Thoracic aorta (tissue), 2 donors: ENCODE measurements at places on chromosomes 6 and 20. TPM values are rescaled to one million over a fixed set of nuclear protein-coding genes. Genes with fewer than 3 reads are reported as not detected.

GRCh38 chr20:32479697-32480171, 105.4 kb downstream of the NOL4L start:
- H3K27me3 ChIP-seq, result no peaks in the 10 kb centered on the region
- H3K36me3 ChIP-seq, result no peaks in the 10 kb centered on the region
- H3K4me1 ChIP-seq, result peaks cover 20% of the 10 kb centered on the region
- no peak overlapping the region for H3K4me3 ChIP-seq

- H3K36me3 ChIP-seq, result no peaks in the 10 kb centered on the region
- H3K27me3 ChIP-seq, result no peaks in the 10 kb centered on the region
- no peak overlapping the region for H3K4me3 ChIP-seq
- DNase-seq, result no peak
- H3K27ac ChIP-seq, result no peak overlapping the region
Measured at GRCh38 chr6:40579101-40579500, 8.1 kb downstream of the LRFN2 start.

- no peaks in the 10 kb centered on the region for H3K4me1 ChIP-seq
- DNase-seq, result no peak
- H3K27me3 ChIP-seq, result no peaks in the 10 kb centered on the region
- no peaks in the 10 kb centered on the region for H3K36me3 ChIP-seq
- H3K27ac ChIP-seq, result no peak overlapping the region
- no peak overlapping the region for H3K4me3 ChIP-seq
Measured at GRCh38 chr6:16078064-16078463, 50.8 kb upstream of the MYLIP start.

Gene ECT2L
- total RNA-seq, result not detected

GRCh38 chr6:137471986-137472385, 22.2 kb downstream of the OLIG3 start:
- H3K27ac ChIP-seq, result no peak overlapping the region
- H3K27me3 ChIP-seq, result no peaks in the 10 kb centered on the region
- no peak for DNase-seq
- no peaks in the 10 kb centered on the region for H3K4me1 ChIP-seq
- no peak overlapping the region for H3K4me3 ChIP-seq

- no peaks in the 10 kb centered on the region for H3K27me3 ChIP-seq
- H3K4me3 ChIP-seq, result no peak overlapping the region
- DNase-seq, result no peak
- H3K27ac ChIP-seq, result no peak overlapping the region
- peaks cover 33% of the 10 kb centered on the region for H3K4me1 ChIP-seq
Measured at GRCh38 chr6:16473184-16473907, 235.0 kb downstream of the GMPR start.

- H3K27ac ChIP-seq, result no peak overlapping the region
- DNase-seq, result no peak
- H3K36me3 ChIP-seq, result no peaks in the 10 kb centered on the region
- no peaks in the 10 kb centered on the region for H3K27me3 ChIP-seq
Measured at GRCh38 chr6:168417679-168418557, 23.1 kb upstream of the SMOC2 start.

Gene CLIC5
- total RNA-seq, result 2.6 TPM

- no peaks in the 10 kb centered on the region for H3K27me3 ChIP-seq
- no peaks in the 10 kb centered on the region for H3K4me1 ChIP-seq
- no peaks in the 10 kb centered on the region for H3K36me3 ChIP-seq
Measured at GRCh38 chr6:18115356-18115755, 7.1 kb downstream of the NHLRC1 start.
